ENCODE measurements at places on chromosomes 5 and 9.

DNA sequence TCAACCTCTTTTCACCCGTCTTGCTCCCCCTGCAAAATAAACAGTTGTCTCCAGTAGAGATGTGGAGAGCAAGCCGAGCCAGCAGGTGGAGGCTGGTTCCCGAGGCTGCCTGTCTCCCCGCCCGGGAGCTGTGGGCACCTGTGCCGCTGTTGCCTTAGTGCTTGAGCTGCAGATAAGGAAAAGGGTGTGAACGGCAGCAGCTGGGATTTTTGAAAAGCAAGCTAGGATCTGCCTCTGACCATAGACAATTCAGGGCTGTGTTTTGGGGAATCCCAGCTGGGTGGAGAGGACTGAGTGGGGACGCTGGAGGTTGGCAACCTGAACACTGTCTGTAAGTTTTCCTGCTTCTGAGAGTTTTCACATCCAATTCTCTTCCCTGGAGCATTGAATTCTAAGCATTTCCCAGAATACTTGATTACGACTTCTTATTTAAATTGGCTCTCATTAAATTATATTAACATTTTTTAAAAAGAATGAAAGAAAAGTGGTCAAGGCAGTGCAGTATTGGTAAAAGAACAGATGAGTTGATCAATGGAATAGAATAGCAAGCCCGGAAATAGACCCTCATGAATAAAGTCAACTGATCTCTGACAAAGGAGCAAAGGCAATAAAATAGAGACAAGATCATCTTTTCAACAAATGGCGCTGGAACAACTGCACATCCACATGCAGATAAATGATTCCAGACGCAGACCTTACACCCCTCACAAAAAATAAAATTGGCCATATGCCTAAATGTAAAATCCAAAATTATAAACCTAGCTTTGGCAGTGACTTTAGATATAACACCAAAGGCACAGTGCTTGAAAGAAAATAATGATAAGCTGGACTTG lies 9.7 kb downstream of the WNK2 start:
- DNase-seq = no peak

GRCh38 chr5:148922606-148923005 lies 96.2 kb downstream of the ADRB2 start:
- DNase-seq = no peak

DNA sequence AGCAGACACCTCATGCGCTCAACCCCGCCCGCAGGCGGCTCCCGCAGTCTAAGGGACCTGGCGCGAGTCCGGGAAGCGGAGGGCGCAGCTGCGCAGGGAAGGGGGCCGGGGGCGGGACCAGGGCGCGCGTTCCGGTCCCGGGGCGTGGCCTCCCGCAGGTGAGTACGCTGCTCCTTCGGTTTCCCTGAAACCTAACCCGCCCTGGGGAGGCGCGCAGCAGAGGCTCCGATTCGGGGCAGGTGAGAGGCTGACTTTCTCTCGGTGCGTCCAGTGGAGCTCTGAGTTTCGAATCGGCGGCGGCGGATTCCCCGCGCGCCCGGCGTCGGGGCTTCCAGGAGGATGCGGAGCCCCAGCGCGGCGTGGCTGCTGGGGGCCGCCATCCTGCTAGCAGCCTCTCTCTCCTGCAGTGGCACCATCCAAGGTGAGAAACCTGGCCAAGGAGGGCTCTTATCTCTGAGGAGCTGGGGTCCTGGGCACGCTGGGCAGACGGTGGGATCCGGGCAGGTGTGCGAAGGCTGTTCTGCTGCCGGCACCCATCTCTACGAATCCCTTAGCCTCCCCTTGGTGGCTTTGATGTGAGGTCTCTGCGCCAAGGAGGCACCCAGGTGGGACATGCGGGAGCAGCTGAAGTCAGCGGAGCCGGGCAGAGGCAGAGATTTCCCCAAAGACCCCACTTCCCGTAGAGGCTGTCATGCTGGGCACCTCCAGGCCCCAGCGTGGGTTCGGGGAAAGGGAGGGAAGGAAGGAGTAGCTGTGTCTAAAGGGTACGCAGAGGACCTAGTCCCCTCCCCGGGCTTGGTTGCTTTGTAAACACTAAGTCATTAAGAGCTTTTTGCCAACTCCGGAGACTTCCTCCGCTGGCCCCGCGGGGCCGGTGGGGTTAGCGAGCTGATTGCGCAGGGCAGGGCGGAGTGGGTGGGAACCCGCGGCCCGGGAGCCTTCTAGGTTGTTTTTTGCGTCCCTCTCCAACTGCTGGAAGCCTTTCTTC lies at the start of gene F2RL1:
Gene F2RL1 (plus strand): TSS at position 187 of the 988 bp plus-strand sequence. CDS start 153 bp downstream, at position 340.
- peak; percentile 90 for DNase-seq

DNA sequence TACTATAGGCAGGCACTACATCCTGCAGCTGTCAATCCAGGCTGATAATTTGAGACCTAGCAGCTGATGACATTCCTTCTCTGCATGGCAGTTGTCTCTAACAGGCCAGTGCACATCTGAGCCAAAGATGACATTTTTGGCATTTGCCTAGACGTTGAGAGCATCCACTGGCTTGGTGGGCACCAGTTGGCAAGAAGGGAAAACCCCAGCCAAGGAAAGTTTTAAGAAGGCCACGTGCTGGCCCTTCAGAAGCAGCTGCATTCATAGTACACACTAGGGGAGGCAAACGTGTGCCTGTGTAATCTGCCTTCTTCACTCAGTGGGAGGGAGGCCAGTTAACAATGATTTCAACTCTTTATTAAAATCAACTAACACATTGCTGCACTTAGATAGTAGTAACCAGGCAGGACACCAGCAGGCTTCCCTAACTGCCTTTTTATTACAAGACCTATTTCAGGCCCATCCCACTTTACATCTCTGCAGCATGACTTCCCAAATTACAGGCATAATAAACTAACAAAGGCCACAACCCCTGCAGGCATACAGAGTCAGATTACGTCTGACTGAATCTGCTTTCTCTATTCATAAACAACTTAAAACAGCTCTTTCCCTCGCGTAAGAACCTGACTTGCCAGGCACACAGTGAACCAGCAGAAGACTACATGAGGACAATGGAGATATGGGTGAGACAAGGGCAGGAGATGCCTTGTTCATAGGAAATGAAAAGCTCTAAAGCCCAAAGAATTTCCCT lies 576.3 kb downstream of the PDE4D start:
- DNase-seq = no peak

GRCh38 chr5:33721491-33722200 lies 170.1 kb downstream of the ADAMTS12 start:
- no peak for DNase-seq

DNA sequence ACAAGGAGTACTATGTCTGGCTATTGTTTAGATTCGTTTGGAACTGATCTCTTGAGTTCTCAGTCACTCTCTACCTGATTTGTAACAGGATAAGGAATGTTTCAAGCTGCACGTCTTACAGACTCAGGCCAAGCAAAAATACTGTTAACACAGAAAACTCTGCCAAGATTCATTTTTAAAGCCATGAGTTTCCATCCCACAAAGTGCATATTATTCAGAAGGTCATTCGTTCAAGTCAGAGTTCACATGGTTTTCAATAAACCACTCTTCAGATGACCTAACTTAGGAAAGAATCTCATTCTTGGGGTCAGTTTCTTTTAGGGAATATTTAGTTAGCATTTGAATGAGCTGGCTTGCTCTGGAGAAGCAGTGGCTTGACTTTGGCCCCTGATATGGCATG lies 49.3 kb downstream of the F2R start:
- no peak for DNase-seq

DNA sequence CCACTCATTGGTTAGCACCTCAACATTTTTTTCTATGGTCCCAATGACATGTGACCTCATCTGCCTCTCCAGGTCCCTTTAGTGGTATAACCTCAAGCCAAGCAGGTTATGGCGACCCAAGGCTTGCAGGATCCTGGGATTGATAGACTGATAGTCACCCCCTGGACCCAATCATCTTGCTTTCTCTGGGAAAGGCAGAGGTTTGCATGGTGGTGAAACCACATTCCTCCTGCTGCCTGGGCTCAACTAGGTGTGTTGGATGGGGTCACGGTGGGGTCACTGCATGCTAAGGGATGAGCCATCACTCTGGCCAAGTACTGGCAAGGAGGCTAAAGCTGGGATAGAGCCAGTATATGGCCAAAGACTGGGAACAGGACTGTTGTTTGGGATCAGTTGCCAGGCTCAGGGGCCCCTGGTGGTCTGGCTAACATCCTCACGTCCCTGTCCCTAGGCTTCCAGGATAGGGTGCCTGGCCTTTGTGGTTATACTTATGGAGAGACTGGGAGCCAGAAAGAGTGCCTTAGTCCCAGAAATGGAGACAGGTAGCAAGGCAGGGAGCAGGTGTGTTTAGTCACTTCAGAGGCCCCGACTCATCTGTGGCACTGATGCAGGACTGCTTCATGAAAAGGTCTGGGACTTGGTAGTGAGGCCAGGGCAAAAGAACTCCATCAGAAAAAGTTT lies 4.6 kb upstream of the SMIM32 start:
- DNase-seq = no peak

DNA sequence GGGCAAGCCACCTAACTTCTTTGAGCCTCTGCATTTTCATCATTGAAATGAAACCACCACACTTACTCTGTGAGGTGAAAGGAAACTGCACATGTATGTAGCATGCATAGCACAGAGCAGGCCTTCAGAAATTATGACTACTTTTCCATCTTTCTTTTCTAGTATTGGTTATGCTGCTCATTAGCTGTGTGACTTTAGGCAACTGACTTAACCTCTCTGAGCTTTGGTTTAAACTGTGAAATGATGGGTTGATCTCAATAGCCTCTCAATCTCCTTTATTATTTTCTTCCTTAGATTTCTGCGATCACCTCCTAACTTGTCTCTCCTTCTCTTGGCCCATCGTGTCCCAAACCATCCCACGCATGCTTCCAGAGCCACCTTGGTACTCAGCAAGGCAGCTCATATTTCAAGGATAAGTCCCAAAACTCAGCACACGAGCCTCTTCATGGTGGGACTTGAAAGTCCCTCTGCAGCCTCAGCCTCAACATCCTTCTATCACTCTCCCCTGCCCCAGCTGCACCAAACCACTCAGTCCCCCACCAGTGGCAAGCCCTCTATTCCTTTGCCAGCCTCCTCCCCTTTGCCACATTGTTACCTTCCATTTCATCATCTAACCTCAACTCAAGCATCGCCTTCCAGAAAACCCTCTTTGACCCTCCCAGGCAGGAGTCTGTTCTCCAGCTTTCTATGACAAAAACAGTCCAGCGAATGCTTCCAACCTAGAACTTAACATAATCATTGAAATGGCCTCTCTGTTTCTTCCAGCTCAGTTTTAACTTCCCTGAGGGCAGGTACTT lies 60.3 kb upstream of the DNAH5 start:
- no peak for DNase-seq

DNA sequence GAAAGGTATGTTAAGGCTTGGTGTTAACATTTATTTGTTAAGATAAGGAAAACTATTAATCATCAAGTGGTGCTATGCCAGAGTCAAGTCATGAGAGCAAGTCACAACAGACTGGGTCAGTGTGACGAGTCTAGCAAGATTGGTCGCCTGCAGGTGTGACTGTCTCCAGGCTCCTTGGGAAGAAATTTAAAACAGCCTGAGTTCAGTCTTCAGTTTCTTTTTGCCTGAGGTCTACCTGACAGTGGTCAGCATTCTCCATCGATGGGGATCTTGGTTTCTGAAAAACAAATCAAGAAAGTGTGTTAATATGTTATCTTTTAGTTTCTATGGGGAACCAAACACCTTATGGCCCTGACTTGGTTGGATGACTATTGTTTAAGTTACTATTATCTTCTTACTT lies 56.3 kb downstream of the CETN3 start:
- DNase-seq = no peak

- DNase-seq = peak; percentile 15
Measured at GRCh38 chr5:124839371-124839998, 93.0 kb upstream of the ZNF608 start.

DNA sequence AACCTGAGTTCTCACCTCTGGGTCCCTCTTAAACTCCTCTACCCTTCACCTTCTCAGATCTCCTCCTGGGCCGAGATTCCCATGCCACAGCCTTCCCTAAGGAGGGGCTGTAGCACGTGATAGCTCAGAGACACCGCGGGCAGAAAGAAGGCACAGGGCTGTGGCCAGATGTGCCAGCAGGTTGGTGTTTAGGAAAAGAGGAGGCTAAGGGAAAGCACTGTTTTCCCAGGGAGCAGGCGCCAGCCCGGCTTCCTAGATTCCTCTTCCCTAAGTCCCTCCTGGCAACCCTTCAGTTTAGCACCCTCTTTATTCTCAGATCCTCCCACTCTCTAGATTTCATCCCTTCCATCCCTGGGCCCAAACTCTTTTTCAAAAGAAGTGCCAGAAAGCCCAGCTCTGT lies 59.4 kb upstream of the CCNG1 start:
- no peak for DNase-seq

DNA sequence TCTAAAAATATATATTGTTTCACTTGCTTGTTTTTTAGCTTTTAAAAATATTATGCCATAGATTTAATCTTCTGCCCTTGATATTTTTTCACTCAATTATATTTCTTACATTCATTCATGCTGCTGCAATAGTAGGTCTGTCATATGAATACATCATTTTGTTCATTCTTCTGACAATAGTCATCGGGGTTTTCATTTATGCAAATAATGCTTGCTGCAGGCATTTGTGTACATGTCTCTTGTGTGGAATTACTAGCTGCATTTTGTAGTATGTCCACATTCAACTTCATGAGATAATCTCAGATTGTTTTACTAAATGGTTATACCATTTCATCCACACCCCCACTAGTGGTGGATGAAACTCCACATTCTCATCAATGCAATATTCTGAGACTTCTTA lies 5.3 kb upstream of the PLPP1 start:
- no peak for DNase-seq

DNA sequence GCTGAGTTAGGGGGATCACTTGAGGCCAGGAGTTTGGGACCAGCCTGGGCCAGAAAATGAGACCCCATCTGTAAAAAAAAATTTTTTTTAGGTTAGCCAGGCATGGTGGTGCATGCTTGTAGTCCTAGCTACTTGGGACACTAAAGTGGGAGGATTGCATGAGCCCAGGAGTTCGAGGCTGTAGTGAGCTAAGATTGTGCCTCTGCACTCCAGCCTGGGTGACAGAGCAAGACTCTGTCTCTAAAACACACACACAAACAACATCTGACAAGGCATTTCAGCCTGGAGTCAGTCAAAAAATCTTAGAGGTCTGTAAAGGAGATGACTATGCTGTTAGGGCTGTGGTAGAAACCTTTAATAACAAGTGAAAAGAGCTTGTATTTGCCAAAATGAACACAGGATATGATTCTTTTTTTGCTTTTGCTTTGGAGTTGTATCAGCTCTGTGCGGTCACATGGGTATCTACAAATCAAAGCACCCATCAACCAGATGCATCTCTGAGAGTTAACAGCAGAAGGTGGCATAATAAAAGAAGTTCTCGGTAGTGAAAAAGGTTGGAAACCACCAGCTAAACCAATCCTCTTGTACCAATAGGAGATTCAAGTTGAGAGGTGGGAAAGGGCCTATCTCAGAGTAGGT lies 3.6 kb upstream of the PSMD5 start:
- no peak for DNase-seq

GRCh38 chr5:76608833-76609232 lies 14.4 kb downstream of the F2RL2 start:
- DNase-seq = peak; percentile 42

GRCh38 chr9:14347406-14348122 lies 33.6 kb upstream of the NFIB start:
- no peak for DNase-seq

GRCh38 chr5:86442036-86442745 lies 175.6 kb upstream of the COX7C start:
- DNase-seq = no peak
